ENCODE measurements at places on chromosomes 1 and 21.

- no peak for DNase-seq
Measured at GRCh38 chr1:117167402-117167801, 43.3 kb downstream of the VTCN1 start.

DNA sequence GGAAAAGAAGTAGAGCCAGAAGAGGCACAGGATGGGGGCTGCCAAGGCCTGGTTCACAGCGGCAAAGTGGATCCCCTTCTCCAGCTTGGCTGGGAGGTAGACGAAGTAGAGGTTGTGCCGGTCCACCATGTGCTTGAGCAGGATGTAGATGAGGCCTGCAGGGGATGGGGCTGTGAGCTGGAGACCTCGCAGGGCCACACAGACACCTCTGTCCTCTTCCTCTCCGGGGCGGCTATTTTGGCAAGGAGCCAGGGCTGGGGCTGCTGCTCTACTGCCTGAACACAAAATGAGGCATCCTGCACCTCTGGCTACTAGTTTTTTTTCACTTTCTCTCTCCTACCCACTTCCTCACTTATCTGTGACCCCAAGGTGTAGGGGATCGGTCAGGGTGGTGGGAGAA, 32.3 kb downstream of the TMEM63A start:
- no peak for DNase-seq

- DNase-seq: no peak
Measured at GRCh38 chr1:41341772-41342562, 19.3 kb upstream of the FOXO6 start.

GRCh38 chr1:125087691-125088090, 3902.9 kb downstream of the SRGAP2C start:
- DNase-seq: no peak

- DNase-seq: no peak
Measured at GRCh38 chr1:214354440-214355148, 73.6 kb downstream of the SMYD2 start.

GRCh38 chr1:230747890-230748800, 957 bp downstream of the CAPN9 start:
- DNase-seq: no peak

DNA sequence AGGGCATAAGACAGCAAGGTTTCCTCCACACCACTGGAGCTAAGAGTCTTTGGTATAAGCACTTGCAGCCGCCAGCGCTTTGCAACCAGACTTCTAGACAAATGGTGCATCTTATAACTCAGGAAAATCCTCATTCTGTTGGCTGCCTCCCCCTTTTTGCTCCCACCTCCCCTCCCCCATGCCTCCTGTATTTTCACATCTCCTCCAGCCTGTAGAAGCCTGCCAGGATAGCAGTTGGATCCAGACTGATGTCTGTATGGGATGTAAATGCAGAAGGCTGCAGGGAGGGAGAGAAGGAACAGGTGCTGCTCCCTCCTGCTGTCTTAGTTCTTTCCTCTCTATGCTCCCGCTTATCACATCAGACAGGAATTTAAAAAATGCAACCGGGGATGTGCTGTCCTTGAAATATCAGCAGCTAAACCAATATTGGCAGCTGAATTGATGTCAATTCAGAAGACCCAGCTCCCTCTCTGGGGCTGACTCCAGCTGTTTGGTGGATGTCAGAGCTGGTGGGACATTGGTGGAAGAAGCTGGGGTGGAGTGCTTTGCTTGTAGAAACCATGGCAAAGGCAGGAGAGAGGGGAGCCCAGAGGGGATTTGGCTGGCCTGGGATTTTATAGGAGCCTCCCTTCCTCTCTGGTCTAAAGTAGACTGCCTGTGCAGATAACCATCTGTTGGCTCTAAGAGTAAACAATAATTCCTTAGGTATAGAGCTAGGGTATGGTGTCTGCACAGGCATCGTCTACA, 53.5 kb downstream of the NFASC start:
- no peak for DNase-seq

GRCh38 chr1:220275430-220275829, 3.2 kb upstream of the RAB3GAP2 start:
- DNase-seq: no peak

GRCh38 chr1:203556047-203556851, 62.3 kb downstream of the OPTC start:
- DNase-seq: peak; percentile 83

DNA sequence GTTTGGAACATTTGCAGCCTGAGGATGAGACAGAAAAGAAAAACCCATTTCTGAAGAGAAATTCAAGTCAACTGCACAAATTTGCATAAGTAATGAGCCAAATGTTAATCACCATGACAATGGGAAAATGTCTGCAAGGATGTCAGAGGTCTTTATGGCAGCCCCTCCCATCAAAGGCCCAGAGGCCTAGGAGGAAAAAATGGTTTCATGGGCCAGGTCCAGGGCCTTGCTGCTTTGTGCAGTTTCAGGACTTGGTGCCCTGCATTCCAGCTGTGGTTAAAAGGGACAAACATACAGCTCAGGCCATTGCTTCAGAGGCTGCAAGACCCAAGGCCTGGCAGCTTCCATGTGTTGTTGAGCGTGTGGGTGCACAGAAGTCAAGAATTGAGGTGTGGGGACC, 13.4 kb downstream of the RBM11 start:
- no peak for DNase-seq

DNA sequence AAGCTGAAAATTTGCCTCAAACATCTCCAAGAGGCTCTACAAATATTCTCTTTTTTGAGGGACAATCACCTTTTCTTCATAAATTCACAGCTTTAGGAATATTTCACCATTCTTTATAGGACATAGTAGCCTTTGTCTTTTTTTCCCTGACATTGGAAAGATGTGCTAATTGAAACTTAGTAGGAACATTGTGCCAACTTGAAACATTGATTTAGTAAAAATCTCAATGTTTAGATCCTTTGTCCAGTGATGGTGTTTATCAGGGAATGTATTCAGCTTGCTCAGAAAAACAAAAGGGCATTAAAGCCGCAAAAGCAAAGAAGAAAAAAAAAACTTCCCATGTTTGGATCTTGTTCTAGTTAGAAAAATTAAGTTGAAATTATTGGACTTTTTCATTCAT, 52.1 kb downstream of the DPT start:
- DNase-seq: no peak

- no peak for DNase-seq
Measured at GRCh38 chr1:58895559-58896145, 111.8 kb upstream of the JUN start.

DNA sequence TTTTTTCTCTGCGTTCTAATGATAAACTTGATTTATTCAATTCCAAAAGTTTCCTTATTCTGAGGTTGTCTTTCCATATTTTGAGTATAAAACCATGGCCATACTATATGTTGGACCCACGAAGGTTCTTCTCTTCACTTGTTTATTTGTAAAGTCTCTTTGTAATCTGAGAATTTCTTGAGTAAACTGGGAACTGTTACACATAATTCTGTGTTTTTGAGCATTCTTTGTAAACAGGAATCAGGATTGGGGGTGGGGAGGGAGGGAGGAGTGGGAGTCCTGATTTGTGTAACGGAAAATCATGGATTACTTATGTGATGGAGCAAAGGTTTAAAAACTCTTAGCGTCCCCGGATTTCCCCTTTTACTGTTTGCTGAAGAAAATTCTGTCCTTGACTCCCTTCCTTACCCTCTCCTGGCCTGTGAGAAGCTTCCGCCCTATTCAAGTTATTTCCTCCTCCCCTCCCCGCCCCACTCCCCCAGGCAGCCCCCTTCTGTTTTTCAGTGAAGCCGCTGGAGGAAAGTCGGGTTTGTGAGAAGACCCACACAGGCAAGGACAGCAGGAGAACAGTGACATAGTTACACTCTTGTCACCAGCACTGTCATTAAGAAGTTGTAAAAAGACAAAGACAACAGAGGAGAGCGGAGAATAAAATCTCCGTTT, 6.4 kb upstream of the NBPF11 start:
- no peak for DNase-seq

DNA sequence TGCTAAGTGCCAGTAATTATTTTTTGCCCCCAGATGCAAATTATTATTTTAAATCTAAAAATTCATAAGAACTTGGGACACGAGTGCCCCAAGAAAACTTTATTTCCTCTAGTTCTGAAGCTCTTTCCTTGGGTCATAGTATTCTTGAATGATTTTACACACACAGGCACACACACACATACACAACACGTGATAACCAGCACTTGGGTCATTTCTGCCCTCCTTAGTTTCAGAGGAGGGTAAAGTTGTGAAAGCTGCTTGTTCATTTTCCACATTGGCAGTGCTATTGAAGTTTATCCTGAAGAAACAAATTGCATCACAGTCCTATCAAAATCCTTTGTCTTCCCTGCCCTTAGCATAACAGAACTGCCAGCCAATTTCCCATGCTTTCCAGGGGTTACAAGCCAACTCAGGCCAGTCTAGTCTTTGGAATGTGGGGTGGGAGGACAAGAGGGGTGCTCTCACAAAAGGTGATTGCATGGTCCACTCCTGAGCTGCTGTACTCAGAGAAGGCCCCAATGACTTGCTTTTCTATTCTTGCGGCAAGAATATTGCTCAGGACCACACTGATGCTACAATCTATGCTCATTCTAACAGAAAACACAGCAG, 98.5 kb upstream of the POGK start:
- DNase-seq: no peak

DNA sequence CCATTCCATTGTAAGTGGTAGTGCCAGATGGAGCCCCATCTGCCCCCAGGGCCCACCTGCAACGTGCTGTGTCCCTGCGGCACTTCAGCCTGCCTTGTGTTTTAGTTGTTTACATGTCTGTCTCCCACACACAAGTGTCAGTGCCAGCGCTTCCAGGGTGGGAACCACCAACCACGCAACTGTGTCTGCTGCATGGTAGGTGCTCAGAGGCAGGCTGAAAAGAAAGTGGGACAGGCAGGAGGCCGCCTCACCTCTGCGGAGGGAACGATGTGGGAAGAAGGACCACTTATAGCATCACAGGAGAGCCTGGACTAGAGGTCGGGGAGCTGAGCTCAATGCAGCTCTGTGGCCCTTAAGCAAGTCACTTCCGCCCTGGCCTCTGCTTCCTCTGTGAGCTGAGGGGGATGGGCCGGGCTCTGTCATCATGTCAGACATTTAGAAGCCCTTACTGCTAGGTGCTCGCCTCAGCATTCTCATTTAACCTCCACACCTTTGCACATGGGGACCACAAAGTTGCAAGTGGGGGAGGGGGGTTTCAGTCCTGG, 17.9 kb downstream of the SLC9A1 start:
- DNase-seq: no peak

DNA sequence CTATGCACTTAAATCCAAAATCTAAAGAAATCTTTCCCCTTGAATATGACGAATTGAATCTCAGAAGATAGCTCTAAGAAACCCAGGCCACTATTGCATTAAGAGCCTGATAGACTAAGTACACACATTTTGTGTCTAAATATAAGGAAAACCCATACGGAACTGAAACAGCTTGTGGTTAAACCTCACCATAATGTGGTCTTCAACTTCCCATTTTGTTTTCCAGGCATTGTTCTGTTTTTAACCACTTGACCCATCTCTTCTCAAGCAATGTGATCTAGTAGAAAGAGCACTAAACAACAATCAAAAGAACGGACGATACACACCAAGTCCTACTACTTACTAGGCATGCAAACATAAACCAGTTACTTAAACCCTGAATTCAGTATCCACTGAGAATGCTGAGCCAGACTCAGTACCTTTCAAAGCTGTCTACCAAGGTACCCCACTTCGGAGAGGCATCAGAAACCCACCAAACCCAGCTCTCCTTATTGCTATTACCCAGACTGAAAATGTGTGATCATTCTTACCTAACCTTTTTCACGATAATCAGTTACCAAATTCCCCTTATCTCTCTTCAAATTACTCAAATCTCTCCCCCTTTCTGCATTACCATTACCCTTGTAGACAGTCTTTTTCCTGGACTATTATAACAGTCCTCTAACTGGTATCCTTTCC, 12.8 kb downstream of the OTUD7B start:
- no peak for DNase-seq

DNA sequence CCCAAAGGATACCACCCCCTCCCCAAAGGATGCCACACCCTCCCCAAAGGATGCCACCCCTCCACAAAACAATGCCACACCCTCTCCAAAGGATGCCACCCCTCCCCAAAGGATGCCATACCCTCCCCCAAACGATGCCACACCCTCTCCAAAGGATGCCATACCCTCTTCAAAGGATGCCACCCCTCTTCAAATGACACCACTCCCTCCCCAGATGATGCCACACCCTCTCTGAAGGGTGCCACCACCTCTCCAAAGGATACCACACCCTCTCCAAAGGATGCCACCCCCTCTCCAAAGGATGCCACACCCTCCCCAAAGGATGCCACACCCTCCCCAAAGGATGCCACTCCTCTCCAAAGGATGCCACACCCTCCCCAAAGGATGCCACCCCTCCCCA, 21.6 kb upstream of the TRIM17 start:
- no peak for DNase-seq

GRCh38 chr1:228883535-228883934, 148.3 kb downstream of the RHOU start:
- DNase-seq: no peak

DNA sequence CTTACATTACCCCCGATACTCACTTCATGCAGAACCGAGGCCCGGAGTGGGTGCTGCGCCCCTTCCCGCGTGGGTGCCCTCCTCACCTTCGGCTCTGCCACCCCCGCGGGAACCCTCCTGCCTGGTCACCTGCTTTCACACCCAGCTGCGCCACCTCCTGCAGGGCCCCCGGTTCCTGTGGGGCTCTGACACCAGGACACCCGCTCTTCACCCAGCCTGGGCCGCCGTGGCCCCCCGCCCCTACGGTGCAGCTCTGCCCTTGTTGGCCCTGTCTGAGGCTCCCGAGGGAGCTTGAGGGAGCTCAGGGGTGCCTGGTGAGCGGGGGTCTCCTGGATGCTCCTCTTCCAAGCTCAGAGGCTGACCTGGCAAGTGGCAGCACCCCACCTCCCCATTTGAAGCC, 19.0 kb downstream of the RRP1 start:
- DNase-seq: no peak

- DNase-seq: no peak
Measured at GRCh38 chr1:169259816-169260215, 107.8 kb downstream of the NME7 start.

DNA sequence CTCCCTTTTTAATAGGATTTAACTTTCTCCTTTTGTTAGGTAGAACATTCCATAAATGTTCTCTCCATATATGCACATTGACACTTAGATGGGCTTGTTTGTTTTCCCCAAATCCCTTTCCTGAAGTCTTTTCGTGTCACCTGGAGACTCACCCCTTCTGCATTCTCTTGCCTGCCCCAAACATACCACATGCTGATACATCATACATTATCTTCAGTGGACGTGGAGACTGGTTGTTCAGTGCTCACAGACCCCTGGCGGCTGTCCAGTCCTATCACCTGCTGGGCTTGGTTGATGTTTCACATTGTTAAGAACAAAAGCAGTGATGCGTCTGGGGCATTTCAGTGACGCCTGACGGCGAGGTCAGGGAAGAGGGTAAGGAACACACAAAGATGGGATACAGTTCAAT, 22.2 kb downstream of the FMOD start:
- no peak for DNase-seq

DNA sequence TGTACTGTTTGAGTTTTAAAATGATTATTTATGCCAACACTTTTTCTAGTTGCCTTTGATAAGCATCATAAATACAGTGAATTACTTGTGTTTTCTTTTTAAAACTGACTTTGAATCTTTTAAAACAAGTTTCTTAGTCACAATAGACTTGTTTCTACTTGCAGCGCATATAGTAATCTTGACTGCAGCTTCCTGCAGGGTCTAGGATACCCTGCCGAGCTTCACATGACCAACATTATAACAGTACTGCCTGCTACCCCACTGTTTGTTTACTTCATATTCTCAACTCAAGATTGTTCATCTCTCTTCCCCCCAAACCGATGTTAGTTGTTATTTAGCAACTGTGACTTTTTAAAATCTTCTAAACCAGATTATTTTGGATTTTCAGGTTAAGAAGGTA, 751.3 kb upstream of the NEGR1 start:
- no peak for DNase-seq

Measured in AG09309 (cell line).